Stomach (tissue), 19 donors: ENCODE measurements at places on chromosomes 11 and 22.
A peak's percentile ranks its signal among the peaks of the same experiment; 100 is the strongest.

DNA sequence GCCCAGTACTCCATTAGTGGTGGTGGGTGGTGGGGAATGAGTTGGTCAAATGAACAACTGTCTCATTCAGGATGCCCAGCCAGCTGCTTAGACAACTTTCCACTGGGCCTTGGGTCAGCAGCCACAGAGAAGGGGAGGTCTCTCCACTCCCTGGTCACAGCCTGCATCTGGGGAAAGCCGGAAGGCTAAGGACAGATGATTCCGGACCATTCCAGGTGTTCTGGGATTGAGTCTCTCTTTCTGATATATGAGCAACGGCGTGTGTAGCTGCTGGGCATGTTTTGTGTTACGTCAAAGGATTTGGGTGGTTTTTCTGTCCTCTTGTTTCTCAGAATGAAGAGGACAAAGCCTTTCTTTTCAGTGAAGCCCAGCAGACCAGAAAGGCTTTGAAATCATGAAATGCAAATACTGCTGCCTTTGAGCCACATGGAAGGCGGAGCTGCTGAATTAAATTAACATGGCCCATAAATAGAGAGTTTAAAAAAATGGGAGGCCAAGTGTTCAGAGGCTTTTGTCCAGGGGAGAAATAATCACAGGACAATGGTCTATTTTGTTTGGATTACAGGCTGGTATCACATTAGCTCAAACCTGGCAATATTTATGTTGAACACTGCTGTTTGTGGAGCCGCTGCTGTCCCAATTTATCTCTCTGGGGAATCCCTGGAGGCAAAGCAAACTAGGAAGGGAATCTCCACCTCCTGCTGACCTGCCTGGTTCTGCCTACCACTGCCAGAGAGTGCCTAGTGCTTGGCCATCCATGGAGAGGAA is 234.4 kb upstream of the E2F8 start:
- peak; percentile 41 for DNase-seq

DNA sequence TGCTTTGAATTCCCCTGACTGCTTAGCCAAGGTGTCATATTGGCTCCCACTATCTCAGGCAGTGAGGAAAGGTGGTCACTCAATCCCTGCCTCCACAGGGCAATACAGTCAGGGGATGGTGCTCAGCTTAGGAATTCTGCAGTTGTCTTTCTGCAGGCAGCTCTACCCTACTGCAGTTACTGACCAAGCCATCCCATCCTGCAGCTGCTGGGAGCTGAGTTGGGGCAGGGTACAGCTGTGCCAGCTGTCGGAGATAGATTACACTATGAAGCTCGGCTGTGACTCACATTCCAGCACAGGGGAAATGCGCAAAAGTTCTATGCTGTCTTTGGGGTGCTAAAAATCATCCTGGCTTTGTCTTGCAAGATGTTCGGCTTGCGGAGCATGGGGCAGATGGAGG is 4.4 kb upstream of the DAGLA start:
- no peak for DNase-seq

- no peak for DNase-seq
These were observed 102.3 kb downstream of the PRR5L start for GRCh38 chr11:36398231-36398953.

DNA sequence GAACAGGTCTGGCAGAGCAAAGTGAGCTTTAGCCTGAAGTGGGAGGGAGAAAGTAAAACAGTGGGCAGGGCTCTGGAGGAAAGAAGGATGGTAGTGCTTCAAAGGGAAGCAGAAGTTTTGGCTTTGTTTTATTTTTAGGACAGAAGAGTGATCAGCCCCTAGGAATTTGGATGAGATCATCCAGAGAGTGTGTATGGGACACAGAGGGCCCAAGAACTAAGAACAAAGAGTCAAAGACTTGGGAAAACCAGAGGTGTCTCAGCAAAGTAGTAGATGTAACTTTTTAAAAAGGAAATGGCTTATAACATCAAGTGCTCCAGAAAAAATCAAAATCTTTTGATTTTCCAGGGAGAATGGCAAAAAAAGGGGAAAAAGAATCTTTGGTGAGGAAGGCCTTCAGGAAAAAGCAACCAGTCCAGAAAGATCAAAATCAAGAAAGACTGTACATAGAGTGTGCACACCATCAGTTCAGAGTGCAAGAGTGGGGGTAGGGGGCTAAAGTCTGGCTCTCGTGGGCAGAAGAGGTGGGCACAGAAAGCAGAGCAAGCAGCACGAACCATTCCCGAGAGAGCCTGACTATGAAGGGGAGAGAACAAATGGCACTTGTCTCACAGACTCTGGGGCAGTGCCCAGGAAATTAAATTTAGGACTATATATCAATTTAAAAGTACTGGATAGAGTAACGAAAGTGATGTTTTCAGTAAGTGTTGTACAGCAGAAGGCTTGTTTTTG is 30.0 kb downstream of the MAPK1 start:
- DNase-seq, result peak; percentile 72

DNA sequence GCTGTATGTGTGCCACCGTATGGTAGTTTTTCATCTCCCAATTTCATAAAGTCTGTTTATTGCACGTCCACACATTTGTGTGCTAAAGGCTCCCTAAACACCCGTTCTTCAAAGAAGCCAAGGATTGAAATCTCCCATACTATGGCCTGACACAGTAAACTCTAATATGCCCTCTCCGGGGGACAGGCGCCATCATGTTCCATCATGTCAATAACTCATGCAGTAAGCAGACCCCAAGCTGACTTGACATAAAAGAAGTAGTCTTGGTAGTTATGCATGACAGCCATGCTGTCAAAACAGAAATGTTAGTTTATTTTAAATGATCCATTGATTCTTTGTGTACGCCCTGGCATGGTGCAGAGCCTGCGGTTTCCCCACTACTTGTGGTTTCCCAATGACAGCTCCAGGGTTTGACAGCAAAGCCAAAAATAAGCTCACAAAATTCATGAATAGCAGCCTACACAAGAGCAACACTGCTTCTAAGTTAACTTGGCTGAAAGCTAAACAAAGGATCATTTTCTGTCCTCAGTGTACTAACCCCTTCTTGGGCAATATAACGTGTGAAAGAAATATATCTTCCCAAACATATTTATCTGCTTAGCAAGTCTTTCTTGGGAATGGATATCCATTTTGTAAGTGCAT is 56.5 kb upstream of the CABP7 start:
- no peak for DNase-seq

GRCh38 chr11:73210916-73211667 is 7.0 kb upstream of the P2RY2 start:
- no peak for DNase-seq

DNA sequence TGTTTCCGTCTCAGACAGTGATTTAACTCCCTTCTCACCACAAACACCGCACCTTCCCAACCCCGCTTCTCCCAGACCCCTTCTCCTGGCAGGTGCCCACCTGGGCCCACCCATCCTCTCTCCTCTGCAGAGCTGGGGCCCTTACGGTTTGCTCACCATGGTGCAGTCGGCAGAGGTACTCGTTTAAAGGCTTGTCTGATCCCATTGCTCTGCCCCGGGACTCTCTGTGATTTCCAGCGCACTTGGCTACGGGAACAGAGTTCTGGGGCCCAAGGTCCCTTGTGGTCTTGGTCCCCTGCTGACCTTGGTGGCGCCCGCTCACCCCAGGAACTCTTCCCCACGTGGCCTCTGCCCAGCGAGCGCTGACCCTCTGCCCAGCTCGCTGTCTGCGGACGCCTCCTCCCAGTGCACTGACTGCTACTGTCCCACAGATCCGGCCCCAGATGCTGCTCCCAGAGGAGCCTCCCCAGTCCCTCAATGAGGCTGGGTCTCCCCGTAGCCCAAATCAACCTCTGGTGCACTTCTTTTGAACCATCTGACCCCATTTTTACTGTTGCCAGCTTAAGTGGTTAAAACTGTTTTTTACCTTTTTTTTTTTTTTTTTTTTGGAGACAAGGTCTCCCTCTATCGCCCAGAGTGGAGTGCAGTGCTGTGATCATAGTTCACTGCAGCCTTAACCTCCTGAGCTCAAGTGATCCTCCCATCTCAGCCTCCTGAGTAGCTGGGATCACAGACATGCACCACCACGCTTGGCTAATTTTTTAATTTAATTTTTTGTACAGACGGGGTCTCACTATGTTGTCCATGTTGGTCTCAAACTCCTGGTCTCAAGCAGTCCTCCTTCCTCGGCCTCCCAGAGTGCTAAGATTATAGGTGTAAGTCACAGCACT is 21.3 kb upstream of the CTSD start:
- no peak for DNase-seq

- DNase-seq, result peak; percentile 43
These were observed 437.3 kb upstream of the CADM1 start for GRCh38 chr11:115941481-115941993.

DNA sequence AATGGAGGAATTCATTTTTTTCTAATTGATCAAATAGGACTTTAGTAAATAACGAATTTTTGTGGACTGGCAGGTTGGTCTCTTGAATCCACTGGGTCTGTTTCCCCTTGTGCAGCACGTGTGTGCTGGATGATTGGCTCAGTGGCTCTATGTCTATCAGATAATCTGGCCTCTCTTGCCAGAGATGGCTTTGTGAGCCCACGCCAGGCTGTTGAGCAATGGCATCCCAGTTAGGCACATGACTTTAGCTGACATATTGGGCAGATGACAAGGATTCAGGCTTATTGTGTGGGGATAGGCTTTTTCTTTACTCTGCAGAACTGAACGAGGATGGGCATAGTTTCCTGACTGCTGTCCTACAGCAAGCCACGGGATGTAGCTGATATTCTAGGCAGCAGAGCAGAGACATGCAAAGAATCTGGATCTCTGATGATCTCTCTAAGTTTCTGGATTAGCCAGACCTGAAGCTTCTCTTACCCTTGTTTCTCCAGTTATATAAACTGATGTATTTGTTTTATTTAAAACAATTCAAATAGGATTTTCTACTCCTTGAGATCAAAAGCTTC is 144.9 kb downstream of the ARHGAP42 start:
- DNase-seq, result no peak

DNA sequence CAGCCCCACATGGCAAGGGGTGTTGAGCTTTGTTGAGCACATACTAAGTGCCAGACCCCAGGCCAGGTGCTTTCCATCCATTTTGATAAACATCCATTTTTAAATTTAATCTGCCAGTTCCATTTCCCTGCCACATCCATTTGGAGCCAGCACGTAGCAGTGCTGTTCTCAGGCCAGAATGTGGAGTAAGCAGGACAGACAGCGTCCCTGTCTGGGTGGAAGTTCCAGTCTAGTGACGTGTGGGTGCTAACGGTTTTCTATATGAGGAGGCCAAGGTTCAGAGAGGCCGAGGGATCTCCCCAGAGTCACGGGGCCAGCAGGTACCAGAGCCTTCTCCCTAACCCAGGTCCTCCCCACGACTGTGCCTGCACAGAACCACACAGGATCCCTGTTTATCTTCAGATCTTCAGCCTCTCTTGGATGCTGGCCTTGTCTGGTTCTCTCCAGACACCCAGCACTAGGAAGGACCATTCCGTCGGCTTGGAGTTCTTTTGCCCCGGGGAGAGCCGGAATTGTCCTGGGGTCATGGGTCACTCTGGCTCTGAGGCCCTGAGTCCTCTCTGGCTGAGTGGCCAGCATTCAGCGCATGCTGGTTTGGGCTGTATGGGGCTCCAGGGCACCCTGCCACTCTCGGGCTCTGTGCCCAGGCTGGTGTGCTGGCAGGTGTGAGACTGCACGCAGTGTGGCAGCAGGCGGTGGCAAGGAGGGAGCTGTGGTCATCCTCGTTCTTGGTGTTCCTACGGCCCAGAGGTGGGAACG is 63.6 kb upstream of the PPARA start:
- DNase-seq, result no peak

GRCh38 chr11:88188251-88188931 is 13.1 kb upstream of the RAB38 start:
- DNase-seq, result no peak

GRCh38 chr11:112019066-112019465 is 6.1 kb upstream of the DLAT start:
- no peak for DNase-seq

GRCh38 chr11:59973097-59973496 is 9.3 kb downstream of the OOSP4A start:
- DNase-seq, result no peak

GRCh38 chr11:75719340-75720239 is 2.0 kb downstream of the MOGAT2 start:
- DNase-seq, result peak; percentile 30
